ENCODE measurements at places on chromosomes 12 and 14. TPM values are rescaled to one million over a fixed set of nuclear protein-coding genes. Genes with fewer than 3 reads are reported as not detected.

Gene PRIMA1
- total RNA-seq = 1.9 TPM

Gene TMEM119
- total RNA-seq = 43.8 TPM

Gene WNK1
- total RNA-seq = 215 TPM

Gene KANSL2
- total RNA-seq = 24.7 TPM

Gene TMTC2
- total RNA-seq = 37.9 TPM

All from upper lobe of right lung (tissue), 1 donor.